ENCODE measurements at places on chromosomes 4 and X.

DNA sequence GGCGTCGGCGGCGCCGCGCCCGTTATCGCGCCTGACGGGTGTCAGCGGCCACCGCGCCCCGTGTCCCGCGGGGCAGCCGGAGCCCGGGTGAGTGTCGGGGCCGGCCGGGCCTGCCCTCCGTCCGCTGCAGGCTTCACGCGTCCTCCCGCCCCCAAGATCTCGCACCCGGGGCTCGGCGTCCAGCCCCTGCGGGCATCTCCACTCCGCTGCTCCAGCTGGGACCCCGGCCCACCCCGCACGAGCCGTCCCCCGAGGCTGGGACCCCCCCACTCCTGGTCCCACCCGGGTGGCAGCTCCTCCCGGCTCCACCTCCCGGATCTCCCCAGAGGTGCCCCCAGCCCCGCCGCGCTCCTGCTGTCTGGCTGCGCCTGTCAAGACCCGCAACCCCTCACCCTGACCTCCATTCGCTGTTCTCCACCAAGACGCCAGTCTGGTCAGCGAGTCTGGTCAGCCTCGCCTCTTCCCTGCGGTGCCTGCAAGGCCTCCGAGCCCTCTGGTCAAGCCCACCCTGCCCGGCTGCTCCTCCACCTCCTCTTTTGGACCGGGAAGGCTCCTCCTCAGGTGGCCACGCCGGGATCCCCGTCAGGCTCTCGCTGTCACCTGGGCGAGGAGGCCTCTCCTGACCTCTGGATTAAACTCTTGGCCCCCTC lies 66.0 kb upstream of the NKX1-1 start:
- H3K27ac ChIP-seq = no peak overlapping the region
- peaks cover 6% of the 10 kb centered on the region for H3K36me3 ChIP-seq
- no peak overlapping the region for H3K4me3 ChIP-seq

GRCh38 chr4:127479031-127479622 lies 153.6 kb upstream of the INTU start:
- H3K36me3 ChIP-seq = no peaks in the 10 kb centered on the region
- no peak overlapping the region for H3K27ac ChIP-seq
- no peak overlapping the region for H3K4me3 ChIP-seq
- DNase-seq = no peak

GRCh38 chr4:152640058-152640921 lies 39.5 kb downstream of the TMEM154 start:
- no peak overlapping the region for H3K4me3 ChIP-seq
- peak overlapping the region; percentile 3 for H3K27ac ChIP-seq
- H3K36me3 ChIP-seq = peaks cover 27% of the 10 kb centered on the region
- no peaks in the 10 kb centered on the region for H3K27me3 ChIP-seq

DNA sequence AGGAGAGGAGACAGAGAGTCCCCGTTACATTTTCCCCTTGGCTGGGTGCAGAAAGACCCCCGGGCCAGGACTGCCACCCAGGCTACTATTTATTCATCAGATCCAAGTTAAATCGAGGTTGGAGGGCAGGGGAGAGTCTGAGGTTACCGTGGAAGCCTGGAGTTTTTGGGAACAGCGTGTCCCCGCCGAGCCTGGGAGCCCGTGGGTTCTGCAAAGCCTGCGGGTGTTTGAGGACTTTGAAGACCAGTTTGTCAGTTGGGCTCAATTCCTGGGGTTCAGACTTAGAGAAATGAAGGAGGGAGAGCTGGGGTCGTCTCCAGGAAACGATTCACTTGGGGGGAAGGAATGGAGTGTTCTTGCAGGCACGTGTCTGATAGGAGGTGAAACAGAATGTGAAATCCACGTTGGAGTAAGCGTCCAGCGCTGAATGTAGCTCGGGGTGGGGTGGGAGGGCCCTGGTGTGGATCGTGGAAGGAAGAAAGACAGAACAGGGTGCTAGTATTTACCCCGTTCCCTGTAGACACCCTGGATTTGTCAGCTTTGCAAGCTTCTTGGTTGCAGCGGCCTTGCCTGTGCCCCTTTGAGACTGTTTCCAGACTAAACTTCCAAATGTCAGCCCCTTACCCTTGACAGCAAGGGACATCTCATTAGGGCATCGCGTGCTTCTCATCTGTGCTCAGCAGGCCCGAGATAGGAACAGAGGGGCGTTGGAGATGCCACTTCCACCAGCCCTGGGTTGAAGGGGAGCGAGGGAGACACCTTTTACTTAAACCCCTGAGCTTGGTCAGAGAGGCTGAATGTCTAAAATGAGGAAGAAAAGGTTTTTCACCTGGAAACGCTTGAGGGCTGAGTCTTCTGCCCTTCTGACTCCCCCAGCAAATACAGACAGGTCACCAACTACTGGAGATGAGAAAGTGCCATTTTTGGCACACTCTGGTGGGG lies 2.7 kb downstream of the SHOX start:
- H3K36me3 ChIP-seq = peaks cover 6% of the 10 kb centered on the region
- no peak overlapping the region for H3K27ac ChIP-seq
- H3K4me3 ChIP-seq = no peak overlapping the region
- peaks cover 25% of the 10 kb centered on the region for H3K27me3 ChIP-seq
- peaks cover 12% of the 10 kb centered on the region for H3K4me1 ChIP-seq
- no peak for DNase-seq

GRCh38 chrX:133670383-133670782 lies 255.1 kb upstream of the GPC4 start:
- H3K27me3 ChIP-seq = peaks cover 6% of the 10 kb centered on the region
- H3K4me3 ChIP-seq = no peak overlapping the region
- no peaks in the 10 kb centered on the region for H3K4me1 ChIP-seq
- H3K27ac ChIP-seq = no peak overlapping the region
- H3K36me3 ChIP-seq = no peaks in the 10 kb centered on the region
- DNase-seq = no peak

Data from memory B cell (primary cell).